Neural crest cell (in vitro differentiated cells): ENCODE measurements at places on chromosomes 16 and 17.

DNA sequence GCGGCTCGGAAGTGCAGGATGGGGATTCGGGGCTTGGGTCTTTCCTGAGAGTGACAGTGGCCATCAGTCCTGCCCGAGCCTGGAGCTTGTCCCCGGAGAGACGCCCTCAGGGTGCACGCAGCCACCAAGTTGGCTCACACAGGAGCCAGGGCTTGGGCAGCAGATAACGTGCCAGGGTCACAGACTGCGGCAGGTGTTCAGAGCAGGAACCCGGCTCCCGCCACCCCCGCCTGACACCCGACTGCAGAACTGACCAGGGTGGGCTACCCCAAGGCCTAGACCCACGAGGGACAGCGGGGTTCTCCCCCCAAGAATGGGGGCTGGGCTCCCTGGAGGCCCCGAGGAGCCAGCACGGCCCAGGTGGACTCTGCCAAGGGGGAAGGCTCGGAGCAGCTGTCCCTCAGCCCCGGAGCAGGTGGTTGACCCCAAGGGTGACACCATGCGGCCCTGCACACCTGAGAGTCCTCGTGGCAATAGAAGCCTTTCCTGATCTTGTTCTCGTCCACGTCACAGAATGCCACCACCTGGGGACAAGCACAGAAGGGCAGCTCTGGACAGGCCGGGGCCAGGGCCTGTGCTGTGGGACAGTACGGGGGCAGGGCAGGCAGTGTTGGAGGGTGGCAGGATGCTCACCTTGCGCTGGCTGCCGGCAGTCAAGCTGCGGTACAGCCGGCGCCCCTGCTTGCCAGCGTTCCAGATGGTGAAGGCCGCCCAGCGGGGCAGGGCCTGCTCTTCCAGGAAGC, 117.1 kb upstream of the ZNF750 start:
- no peak for DNase-seq

GRCh38 chr17:45787044-45787443, 2.9 kb downstream of the CRHR1 start:
- DNase-seq = no peak

DNA sequence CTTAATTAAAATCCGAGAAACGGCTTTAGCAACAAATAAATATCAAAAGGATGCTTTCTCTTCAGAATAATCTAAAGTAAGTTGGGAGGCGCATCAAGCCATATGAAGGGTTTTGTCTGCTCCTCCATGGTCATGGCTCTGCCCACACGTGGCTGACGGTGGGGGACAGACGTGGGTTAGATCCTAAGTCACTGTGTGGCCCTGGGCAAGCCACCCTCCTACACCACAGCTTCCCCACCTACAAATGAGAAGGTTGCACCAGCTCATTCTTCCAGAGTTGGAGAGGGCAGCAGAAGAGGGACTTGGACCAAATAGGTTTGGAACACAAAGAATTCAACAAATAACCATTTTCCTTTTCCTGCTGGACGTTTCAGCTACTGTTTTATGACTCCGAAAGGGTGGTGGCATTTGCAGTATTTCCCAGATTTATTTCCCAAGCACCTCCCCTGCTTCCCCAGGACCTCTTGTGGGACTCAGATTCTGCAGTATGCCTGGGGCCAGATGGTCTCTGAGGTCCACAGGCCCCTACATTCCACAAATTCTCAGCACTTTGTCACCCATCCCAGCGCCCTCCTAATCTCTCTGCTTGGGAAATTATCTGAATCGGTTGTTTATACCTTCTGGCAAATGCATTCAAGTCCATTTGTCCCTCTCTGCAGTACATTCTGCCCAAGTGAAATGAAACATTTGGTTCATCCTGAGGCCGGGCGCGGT, 17.8 kb downstream of the LRRC75A start:
- DNase-seq = no peak

GRCh38 chr17:17670701-17671305, 10.5 kb upstream of the RAI1 start:
- no peak for DNase-seq

DNA sequence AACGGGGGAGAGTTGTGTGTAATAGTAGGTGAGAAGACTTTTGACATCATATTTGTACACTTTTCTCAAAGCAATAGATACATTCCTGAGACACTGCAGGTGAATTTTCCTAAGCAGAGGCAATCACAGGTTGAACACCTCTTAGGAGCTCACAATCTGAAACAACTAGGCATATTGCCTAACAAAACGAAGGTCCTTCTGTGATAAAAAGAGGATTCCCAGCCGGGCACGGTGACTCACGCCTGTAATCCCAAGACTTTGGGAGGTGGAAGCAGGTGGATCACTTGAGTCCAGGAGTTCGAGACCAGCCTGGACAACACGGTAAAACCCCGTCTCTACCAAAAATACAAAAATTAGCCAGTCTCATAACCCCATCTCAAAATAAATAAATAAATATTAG, 17.4 kb downstream of the NXN start:
- no peak for DNase-seq

DNA sequence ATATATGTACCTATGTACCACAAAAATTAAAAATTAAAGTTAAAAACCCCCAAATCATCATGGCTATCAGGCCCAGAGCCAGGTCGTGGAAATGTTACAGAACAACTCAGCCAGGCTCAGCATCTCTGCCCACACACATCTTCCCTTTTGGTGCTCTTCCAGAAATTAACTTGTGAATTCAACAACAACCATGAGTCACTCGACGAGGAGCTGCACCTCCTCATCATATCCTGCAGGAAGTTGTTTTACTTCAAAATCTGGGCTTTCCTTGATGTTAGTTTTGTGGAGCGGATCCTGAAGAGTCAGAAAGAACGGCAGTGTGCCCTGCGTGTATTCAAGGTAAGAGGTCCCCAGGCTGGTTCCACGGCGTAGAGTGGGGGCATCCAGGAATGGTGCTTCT, 10.6 kb downstream of the FBXO39 start:
- DNase-seq = no peak

GRCh38 chr17:67999291-67999911, 3.1 kb upstream of the C17orf58 start:
- no peak for DNase-seq

DNA sequence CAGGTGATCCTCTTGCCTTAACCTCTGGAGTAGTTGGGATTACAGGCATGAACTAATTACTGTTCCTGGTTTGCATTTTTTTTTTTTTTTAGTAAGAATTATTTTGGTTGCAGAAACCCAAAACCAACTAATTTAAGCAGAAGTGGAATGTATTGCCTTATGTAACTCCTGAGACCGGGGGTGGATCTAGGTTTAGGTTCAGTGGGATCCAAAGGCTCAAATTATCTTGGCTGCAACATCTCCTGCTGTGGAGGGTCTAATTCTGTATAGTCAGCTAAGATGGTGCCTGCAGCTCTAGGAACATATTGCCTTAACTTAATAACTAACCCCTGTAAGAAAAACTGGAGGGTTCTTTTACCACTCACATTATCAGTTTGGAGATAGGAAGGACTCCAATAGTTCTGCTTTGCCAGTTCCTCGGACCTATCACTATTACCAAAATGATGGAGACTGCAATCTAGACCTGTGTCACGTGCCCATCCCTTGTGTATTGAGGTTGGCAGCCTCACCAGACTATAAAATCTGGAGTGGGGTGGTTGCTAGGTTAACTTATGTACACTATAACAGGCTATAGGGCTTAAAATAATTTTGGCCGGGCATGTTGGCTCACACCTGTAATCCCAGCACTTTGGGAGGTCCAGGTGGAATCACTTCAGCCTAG, 8.5 kb downstream of the SNTB2 start:
- no peak for DNase-seq

GRCh38 chr16:74901606-74902005, 83.3 kb downstream of the WDR59 start:
- no peak for DNase-seq

DNA sequence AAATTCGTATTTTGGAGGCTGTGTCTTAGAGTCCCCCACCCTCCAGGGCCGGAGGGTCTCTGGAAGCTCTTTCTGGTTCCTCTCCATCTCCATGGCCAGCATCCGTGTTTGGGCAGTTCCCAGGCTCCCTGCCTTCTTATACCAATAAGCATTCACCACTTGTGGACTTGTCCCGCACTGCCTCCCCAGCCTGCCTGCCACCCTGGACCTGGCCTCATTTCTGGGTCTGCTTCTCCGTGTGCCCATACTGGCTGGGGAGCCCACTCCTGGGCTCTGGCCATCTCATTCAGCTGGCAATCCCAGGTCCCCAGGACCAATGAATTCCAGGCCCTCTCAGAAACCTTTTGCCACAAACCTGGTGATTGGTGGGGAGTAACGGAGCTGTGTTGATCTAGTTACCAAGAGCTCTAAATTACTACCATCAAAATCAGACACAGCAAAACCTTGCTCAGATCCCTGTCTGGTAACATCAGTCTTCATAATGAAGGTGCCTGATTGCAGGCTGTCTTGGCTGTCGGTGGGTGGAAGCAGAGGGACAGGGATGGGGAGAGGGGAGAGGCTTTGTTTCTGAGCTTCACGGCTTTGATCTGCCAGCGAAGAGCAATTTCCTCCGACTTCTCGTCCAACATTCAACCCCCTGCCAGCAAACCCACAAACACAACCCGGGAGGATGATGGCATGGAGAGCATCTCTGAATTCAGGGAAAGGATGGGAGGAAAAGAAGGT, 27.7 kb upstream of the CRHR1 start:
- no peak for DNase-seq

DNA sequence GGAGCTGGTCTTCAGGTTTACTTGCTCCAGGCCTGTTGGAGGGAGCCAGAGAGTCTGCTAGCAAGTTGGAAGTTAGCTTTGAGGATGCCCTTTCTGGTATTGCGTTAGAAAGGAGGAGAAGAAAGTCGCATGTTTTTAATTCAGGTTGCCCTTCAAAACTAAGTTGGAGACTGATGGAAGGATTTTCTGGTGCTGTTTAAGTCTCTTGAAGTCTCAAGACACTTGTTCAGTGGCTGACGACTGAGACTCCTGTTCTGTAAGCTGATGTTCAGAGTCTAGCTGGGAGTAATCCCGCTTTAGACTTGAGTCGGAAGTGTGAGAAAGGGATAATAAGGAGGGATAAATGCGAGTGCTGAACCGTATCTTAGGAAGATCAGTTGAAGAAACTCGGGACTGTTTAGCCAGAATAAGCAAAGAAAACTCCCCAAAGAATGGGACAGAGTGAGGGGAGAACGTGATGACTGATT, 740 bp downstream of the AATF start:
- no peak for DNase-seq

GRCh38 chr17:34736611-34737010, 157.2 kb downstream of the TMEM132E start:
- no peak for DNase-seq

DNA sequence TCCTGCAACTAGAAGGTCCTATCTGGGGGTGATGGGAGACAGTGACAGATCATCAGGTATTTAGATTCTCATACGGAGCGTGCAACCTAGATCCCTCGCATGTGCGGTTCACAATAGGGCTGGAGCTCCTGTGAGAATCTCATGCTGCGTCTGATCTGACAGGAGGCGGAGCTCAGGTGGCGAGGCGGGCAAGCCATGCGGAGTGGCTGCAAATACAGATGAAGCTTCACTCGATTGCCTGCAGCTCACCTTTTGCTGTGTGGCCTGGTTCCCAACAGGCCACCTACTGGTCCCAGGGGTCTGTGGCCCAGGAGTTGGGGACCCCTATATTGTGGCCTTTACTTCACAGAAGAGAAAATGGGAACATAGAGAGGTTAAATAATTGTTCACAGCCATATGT, 200.4 kb downstream of the IRF8 start:
- DNase-seq = no peak

- DNase-seq = no peak
Observed at GRCh38 chr16:1560866-1561265, 27.4 kb downstream of the TMEM204 start.

DNA sequence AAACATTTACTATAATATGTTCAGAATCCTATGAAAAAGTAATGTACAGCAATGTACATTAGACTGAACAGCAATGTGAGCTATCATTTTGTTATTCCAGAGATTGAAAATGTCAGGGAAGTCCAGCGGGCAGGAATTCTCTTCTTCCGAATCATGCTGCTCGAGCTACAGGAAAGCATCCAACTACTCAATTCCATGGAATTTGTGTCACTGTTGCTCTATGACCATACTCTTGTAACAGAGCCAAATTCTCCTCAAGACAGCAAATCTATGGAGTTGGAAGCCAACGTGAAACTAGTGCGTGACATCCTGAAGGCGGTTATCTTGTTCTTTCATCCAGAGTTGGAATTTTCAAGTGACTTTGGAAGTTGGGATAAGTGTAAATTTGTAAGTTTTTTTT, 24.8 kb upstream of the NSRP1 start:
- no peak for DNase-seq

GRCh38 chr16:11160676-11161115, 95.3 kb downstream of the SOCS1 start:
- DNase-seq = no peak

GRCh38 chr17:29041571-29041970, 1.4 kb upstream of the PIPOX start:
- DNase-seq = no peak

- no peak for DNase-seq
Observed at GRCh38 chr17:37725021-37725595, 19.8 kb downstream of the HNF1B start.

GRCh38 chr16:84194470-84195200, 3.7 kb downstream of the ADAD2 start:
- no peak for DNase-seq

- DNase-seq = no peak
Observed at GRCh38 chr17:50429793-50430192, 3.8 kb downstream of the ACSF2 start.

- no peak for DNase-seq
Observed at GRCh38 chr16:29717113-29717512, 28.7 kb downstream of the C16orf54 start.

DNA sequence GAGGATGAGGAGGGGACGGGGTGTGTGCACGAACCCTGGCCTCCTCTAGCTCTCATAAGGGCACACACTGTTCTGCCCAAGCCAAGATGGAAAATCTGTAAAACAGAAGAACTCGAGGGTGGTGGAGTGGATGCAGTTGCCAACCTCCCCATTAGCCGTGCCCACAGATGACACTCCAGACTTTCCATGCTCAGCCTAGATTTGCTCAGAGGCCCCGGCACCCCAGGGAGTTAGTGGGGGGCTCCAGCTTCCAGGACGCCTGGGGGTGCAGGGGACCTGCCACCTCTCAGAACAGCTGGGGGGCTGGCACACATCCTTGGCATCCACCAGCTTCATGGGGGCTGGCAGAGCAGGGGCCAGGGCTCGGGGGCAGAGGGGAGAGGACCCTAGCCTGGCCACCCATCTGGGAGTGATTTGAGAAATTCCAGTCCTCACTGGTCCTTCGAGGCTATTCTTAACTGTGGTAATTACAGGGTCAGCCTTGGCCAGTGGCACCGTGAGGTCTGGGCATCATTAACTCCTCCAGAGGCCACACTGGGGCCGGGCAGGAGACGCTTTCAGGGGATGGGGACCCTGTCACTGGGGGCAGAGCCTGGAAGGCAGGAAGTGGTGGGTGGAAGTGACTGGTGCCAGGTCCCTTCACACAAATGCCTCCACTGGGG, 14.3 kb downstream of the VASN start:
- DNase-seq = no peak
